ENCODE measurements at places on chromosomes 7 and 10.

GRCh38 chr7:99392659-99393354 is 15.6 kb downstream of the PDAP1 start:
- H3K27me3 ChIP-seq: no peaks in the 10 kb centered on the region
- peak overlapping the region; percentile 64 for H3K27ac ChIP-seq
- peak; percentile 91 for DNase-seq
- peaks cover 19% of the 10 kb centered on the region for H3K36me3 ChIP-seq

- H3K4me3 ChIP-seq: no peak overlapping the region
- H3K36me3 ChIP-seq: no peaks in the 10 kb centered on the region
- no peaks in the 10 kb centered on the region for H3K27me3 ChIP-seq
Measured at GRCh38 chr10:85612833-85613232, 753.8 kb downstream of the GRID1 start.

GRCh38 chr7:44522315-44522714 is 18.8 kb downstream of the NPC1L1 start:
- H3K36me3 ChIP-seq: no peaks in the 10 kb centered on the region
- no peak overlapping the region for H3K4me3 ChIP-seq
- no peak overlapping the region for H3K27ac ChIP-seq
- no peaks in the 10 kb centered on the region for H3K4me1 ChIP-seq

- H3K27ac ChIP-seq: peak overlapping the region; percentile 94
- DNase-seq: peak; percentile 64
- H3K27me3 ChIP-seq: no peaks in the 10 kb centered on the region
- peaks cover 4% of the 10 kb centered on the region for H3K36me3 ChIP-seq
- peaks cover 71% of the 10 kb centered on the region for H3K4me1 ChIP-seq
Measured at GRCh38 chr7:27117887-27118491, 12.6 kb downstream of the HOXA4 start.

GRCh38 chr7:82578430-82578829 is 134.9 kb upstream of the CACNA2D1 start:
- no peak overlapping the region for H3K27ac ChIP-seq
- no peaks in the 10 kb centered on the region for H3K27me3 ChIP-seq
- no peak for DNase-seq
- no peaks in the 10 kb centered on the region for H3K4me1 ChIP-seq
- no peaks in the 10 kb centered on the region for H3K36me3 ChIP-seq
- no peak overlapping the region for H3K4me3 ChIP-seq

DNA sequence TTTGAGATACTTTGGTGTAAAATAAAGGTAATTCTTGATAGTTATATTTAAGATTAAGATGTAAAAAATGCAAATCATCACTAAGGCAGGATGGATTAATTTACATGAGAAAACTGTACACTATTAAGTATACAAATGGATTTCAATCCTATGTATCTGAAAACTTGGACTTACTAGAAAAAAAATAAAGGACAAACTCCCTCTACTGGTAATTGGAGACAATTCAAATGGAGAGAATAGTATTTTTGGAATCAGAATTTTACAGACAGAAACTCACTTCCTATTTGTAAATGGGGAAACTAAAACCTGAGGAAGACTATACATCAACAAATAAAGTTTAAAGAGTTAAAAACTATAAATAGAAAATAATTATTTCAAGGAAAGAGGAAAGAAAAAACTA is 62.6 kb downstream of the CUL2 start:
- DNase-seq: no peak
- H3K4me3 ChIP-seq: no peak overlapping the region
- H3K27ac ChIP-seq: no peak overlapping the region
- H3K27me3 ChIP-seq: no peaks in the 10 kb centered on the region

DNA sequence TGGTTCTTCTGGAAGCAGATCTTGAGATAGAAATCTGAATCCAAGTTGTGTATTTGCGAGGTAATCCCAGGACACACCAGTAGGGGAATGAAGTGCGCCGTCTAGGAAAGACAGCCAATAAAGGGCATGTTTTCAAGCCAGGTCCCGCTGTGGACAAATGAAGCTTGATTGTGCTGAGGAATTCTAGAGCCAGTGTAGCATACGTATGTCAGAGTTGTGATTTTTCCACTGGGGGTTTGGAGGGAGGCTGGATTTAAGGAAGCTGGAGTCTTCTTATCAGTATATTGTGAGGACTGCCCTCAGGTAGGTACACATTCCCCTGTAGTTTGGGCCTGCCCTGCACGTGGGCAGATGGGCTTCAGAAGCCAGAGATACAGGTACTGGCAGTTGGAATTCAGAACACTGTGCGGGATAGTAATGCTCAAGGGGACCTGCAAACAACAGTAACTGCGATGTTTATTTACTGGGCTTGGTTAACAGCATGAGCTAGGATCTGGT is 50.9 kb downstream of the GALNT11 start:
- no peaks in the 10 kb centered on the region for H3K36me3 ChIP-seq
- H3K4me1 ChIP-seq: peaks cover 5% of the 10 kb centered on the region
- no peak overlapping the region for H3K27ac ChIP-seq
- H3K27me3 ChIP-seq: no peaks in the 10 kb centered on the region
- no peak for DNase-seq

- H3K27ac ChIP-seq: no peak overlapping the region
- H3K4me1 ChIP-seq: peaks cover 8% of the 10 kb centered on the region
- no peaks in the 10 kb centered on the region for H3K36me3 ChIP-seq
- H3K27me3 ChIP-seq: no peaks in the 10 kb centered on the region
Measured at GRCh38 chr10:123926401-123927264, 35.0 kb upstream of the CPXM2 start.

DNA sequence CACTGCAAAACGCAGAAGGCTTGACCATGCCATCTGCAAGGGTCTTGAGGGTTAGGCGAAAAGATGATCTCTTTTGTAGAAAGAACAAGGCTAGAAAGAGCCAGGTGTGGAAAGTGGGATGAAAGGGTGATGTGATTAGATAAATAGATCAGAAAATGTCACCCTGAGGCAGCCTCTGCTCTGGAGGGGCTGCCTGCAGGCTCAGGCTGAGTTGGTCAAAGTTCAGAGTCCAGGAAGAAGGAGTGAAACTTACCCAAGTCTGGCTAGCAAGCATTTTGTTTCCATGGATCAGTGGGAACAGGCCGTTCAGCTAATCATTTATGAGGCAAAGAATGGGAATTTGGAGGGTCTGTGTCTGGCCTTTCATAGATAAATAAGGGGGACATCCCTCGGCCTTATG is 79.7 kb downstream of the RGS10 start:
- no peak overlapping the region for H3K4me3 ChIP-seq
- no peaks in the 10 kb centered on the region for H3K36me3 ChIP-seq
- no peaks in the 10 kb centered on the region for H3K4me1 ChIP-seq
- H3K27ac ChIP-seq: no peak overlapping the region
- DNase-seq: no peak

DNA sequence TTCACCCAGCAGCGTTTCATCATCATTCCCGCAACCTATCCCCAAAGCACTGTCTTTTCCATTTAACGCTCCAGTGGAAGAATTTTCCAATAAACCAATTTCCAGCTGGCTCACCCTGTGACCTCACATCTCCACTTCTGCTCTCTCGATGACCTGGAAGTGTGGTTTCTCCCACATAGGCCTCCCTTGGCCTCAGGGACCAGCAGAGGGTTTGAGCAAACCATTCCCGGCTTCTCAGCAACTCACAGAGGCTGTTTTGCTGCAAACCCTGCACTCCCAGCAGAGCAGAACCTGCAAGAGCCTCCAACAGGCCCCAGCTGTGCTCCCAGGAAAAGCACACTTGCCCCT is 523.0 kb upstream of the FOXK1 start:
- DNase-seq: no peak
- no peaks in the 10 kb centered on the region for H3K36me3 ChIP-seq
- no peak overlapping the region for H3K4me3 ChIP-seq
- peak overlapping the region; percentile 41 for H3K27ac ChIP-seq
- no peaks in the 10 kb centered on the region for H3K27me3 ChIP-seq

All from sigmoid colon (tissue), 7 donors.